Cardiac ventricle fibroblast (primary cell): ENCODE measurements at places on chromosomes 2 and 18. TPM values are rescaled to one million over a fixed set of nuclear protein-coding genes. Genes with fewer than 3 reads are reported as not detected.

Gene TEKT4
- not detected in 2 replicates for total RNA-seq

Gene CREG2
- total RNA-seq: 0.59 and 1.1 TPM in 2 replicates

Gene DSG1
- total RNA-seq: not detected in 2 replicates

Gene SF3B1
- total RNA-seq: 115 and 124 TPM in 2 replicates

Gene STON1
- total RNA-seq: 17.0 and 18.0 TPM in 2 replicates

Gene C2orf80
- not detected in 2 replicates for total RNA-seq

Gene KIAA2012
- total RNA-seq: 0.15 TPM in 1 of 2 replicates, not detected in the other

Gene LIMS2
- 0.34 and 1.1 TPM in 2 replicates for total RNA-seq

Gene CXCR1
- not detected in 2 replicates for total RNA-seq

Gene NFATC1
- total RNA-seq: 6.6 and 8.2 TPM in 2 replicates

Gene LYG2
- total RNA-seq: not detected in 2 replicates

Gene POU3F3
- total RNA-seq: not detected in 2 replicates

Gene GPAT2
- total RNA-seq: 2.3 and 3.2 TPM in 2 replicates

Gene DSG4
- not detected in 2 replicates for total RNA-seq

Gene MC2R
- not detected in 2 replicates for total RNA-seq

Gene CYP1B1
- total RNA-seq: 91.0 and 104 TPM in 2 replicates

Gene ANKRD62
- not detected in 2 replicates for total RNA-seq

Gene ANKRD36C
- total RNA-seq: 22.4 and 36.9 TPM in 2 replicates

Gene EVX2
- total RNA-seq: not detected in 2 replicates

Gene CAPN14
- total RNA-seq: not detected in 2 replicates

Gene ADD2
- total RNA-seq: 0.05 TPM in 1 of 2 replicates, not detected in the other

Gene SERPINB12
- total RNA-seq: not detected in 2 replicates

Gene ALPP
- total RNA-seq: not detected in 2 replicates

Gene POTEI
- total RNA-seq: not detected in 2 replicates

Gene SLC9A4
- not detected in 2 replicates for total RNA-seq

Gene TXNDC2
- 0.19 TPM in 1 of 2 replicates, not detected in the other for total RNA-seq

Gene G6PC2
- not detected in 2 replicates for total RNA-seq

Gene CNRIP1
- total RNA-seq: 30.1 and 32.4 TPM in 2 replicates

Gene GALNT13
- 0.25 and 6.4 TPM in 2 replicates for total RNA-seq

Gene HOXD13
- total RNA-seq: not detected in 2 replicates

Gene ASTL
- not detected in 2 replicates for total RNA-seq

Gene OXER1
- not detected in 2 replicates for total RNA-seq

Gene ATP6V1C2
- total RNA-seq: 0.10 and 0.50 TPM in 2 replicates
